ENCODE measurements at places on chromosomes 11 and 22.
A peak's percentile ranks its signal among the peaks of the same experiment; 100 is the strongest.

GRCh38 chr22:37500745-37501609 lies 14.8 kb upstream of the MFNG start:
- DNase-seq = no peak

DNA sequence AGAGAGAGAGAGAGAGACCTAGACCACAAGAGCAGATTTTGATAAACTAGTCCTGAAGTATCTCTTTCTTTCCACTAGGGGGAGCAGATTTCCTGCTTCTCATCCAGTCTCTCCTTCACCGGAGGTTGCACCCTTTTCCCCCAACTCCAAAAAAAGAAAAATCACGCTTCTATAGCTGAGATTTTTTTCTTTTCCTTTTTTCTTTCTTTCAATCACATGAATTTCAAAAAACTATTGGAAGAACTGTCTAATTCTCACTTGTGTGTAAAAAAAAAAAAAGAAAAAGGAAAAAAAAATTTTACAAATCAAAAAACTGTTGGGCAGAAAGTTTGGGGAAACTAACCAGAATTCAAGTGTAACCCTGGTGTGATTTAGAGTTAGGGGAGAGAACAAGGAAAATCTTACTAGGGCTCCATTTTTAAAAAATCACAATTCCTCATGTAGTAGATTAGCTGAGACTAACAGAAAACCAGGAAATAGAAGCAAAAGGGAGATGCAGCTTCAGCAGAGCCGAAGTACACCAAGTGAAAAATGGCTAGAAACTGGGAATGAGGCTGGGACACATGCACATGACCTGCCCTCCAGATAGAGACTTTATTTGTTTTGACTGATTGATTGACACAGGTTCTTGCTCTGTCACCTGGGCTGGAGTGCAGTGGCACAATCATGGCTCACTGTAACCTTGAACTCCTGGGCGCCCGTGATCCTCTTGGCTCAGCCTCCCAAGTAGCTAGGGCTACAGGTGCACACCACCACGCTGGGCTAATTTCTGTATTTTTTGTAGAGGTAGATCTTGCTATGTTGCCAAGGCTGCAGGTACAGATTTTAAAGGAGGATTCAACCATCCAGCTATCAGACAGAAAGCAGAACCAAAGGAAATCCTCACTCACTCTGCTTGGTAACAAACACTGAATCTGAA lies 27.1 kb downstream of the SDHD start:
- DNase-seq = peak; percentile 13

DNA sequence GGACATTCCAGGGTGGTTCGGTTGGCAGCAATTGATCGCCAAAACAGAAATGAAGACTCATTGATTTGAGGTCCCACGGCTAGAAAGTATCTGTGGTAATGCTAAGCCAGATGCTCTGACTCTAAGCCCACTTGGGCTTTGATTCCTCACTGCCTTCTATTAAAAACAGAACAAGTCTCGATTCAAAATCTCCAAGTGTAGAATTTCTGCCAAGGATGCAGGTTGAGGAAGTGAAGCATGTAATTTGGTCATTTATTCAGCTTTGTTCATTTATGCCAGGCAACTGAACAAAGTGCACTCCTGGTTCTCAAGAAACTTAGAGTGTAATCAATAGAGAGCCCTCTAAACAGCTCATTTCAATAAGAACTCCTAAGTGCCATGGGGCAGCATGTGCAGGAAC lies 2.3 kb upstream of the CEP295 start:
- DNase-seq = no peak

- DNase-seq = no peak
Measured at GRCh38 chr11:132803436-132803835, 728.9 kb downstream of the OPCML start.

GRCh38 chr11:63920126-63920938 lies 3.4 kb upstream of the RCOR2 start:
- no peak for DNase-seq

- DNase-seq = no peak
Measured at GRCh38 chr11:32899438-32899837, 6.8 kb downstream of the QSER1 start.

- DNase-seq = no peak
Measured at GRCh38 chr11:78390809-78391208, 26.8 kb downstream of the GAB2 start.

- no peak for DNase-seq
Measured at GRCh38 chr11:66693356-66694055, 15.8 kb upstream of the RBM4B start.

- DNase-seq = peak; percentile 78
Measured at GRCh38 chr22:20748731-20749428, 25.0 kb upstream of the SERPIND1 start.

- peak; percentile 52 for DNase-seq
Measured at GRCh38 chr22:17830043-17830961, 56.0 kb upstream of the BID start.

DNA sequence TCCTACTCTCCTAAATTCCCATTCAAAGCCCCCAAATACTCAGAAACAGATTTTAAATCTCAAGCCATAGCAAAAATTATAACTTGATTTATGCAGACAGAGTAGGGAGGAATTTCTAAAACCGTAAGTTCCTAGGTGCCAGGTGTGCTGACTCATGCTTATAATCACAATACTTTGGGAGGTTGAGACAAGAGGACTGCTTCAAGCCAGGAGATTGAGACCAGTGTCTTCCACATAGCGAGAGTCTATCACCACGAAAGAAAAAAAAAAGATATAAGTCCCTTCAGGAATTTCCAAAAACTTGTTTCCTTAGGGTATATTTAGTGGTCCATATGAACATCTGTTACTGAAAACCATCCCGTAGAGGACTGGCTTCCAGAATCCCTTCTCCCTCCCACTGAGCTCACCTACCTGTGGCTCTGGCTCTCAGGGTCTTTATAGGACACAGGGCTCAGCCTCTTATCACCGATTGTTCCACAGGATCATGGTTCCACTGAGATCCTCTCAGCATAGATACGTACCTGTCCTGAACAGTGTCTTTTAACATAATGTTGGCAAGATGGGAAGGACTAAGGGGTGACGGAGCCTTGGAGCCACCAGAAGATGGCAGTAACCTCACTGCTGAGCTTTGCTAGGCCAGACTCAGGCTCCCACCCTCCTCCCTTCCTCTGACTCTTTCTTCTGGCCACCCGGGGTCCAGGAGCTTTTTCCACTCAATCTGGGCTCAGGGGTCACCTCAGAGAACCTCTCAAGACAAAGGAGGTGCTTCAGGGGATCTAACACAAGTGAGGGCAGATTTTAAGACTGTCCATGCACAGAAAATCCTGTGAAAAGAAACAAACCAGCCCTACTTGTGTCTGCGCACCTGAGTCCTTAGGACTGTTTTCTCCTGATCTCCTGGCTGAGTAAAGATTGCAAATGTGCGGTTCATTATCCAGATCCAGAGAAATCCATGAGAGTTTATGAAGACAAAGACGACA lies 117.5 kb upstream of the TOP3B start:
- DNase-seq = no peak

- no peak for DNase-seq
Measured at GRCh38 chr11:43788421-43788820, 92.2 kb upstream of the ALKBH3 start.

GRCh38 chr11:121032546-121032945 lies 8.6 kb downstream of the TBCEL start:
- DNase-seq = no peak

- DNase-seq = no peak
Measured at GRCh38 chr11:34749666-34750659, 129.1 kb downstream of the EHF start.

DNA sequence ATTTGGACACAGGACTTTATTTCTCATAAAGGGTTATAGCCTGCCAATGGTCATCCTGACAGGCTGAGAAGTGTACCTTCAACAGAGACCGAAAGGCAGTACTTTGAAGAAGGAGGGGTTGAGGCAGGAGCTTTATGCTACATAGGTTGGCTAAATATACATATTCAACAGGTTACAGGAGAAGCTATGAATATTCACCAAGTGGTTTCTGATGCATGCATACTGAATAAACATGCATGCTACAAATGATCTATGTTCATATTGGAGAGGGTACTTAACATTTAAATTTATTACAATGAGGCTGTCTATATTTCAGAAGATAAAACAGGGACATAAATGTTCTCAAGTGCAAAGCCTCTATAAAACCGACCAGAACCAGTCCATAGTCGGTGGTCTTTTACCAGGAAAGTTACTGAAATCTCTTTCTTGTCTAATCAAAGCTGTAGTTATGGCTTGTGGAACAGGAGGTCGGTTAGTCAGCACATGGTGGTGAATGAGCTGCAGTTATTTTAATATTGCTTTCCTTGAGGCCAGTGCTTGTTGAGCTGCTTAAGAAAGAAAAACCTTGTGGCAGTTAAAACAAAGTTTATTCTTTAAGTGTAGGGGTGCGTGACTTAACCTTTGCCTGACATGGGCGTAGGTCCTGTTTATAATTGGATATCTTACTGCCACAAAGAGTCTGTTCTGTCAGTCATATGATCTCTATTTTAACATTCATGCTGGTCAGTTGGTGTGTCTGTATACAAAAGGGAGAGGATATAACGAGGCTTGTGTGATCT lies 19.5 kb downstream of the CNTF start:
- DNase-seq = no peak

DNA sequence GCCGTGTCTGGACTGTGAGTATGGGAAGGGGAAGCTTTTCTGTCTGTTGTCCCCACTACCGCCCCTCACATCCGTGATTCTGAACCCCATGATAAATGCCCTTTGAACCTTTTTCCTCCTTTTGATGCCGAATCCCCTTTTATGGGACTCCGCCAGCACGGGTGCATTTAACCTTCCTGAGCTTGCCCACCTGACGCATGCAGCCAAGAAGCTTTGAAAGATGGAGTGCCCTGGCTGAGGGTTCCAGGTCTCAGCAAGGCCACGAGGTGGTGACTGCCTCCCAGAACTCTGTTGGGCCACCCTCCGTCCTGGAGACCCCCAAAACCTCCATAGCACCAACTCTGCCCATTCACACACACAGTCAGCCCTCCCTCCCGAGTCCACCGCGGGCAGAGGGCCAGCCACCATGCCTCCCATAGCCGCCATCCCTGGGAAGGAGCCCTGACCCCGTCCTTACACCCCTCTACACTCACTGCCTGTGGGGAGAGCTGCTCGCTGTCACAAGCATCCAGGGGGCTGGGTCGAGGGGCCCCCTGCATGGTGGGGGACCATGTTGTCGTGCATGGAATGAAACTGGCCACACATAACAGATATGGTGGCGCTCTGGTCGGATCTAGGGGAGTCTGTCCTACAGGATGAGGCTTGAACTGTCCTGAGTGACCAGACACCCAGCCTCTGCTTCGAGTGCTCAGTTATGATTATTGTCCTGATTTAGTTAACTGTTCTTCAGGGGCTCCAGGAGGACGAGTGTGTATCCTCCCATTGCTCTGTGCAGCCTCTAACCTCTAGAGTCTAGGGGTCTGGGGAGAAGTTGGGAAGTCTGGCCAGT lies 822 bp upstream of the COMT start:
- no peak for DNase-seq

- peak; percentile 57 for DNase-seq
Measured at GRCh38 chr11:73072935-73073481, 69.1 kb downstream of the FCHSD2 start.

- DNase-seq = no peak
Measured at GRCh38 chr11:131581046-131581445, 210.6 kb downstream of the NTM start.

DNA sequence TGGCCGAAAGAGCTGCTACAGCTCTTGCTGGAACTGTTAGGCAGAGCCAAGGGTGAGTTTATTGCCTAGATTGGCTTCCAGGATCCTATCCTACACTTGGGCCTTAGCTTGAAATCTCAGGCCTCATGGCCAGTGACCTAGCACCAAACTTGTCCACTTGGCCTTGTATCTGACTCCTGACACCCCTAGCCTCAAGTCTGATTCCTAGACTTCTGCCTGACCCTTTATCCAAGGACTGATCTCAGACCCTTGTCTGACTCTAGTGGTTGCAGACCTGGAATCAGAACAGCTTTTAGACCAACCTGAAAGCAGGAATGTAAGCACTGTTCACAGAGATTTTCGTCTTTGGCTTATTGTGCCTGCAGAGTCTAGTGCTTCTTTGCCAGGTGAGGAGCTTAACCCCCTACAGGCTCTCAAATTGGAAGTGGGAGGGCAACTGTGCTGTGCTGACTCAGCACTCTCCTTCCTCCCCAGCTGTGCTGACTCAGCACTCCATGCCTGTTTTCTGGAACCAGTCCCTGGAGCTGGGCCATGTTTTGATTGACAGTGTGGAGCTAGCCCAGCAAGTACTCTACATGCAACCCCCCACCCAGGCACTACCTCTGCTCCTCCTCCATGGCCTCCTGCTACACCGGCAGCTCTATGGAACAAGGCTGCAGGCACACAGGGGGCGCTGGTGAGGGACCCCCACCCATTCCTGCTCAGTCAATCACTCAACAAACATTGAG lies 35.1 kb downstream of the RRP8 start:
- DNase-seq = no peak

- peak; percentile 57 for DNase-seq
Measured at GRCh38 chr11:43359422-43359818, 700 bp downstream of the TTC17 start.

DNA sequence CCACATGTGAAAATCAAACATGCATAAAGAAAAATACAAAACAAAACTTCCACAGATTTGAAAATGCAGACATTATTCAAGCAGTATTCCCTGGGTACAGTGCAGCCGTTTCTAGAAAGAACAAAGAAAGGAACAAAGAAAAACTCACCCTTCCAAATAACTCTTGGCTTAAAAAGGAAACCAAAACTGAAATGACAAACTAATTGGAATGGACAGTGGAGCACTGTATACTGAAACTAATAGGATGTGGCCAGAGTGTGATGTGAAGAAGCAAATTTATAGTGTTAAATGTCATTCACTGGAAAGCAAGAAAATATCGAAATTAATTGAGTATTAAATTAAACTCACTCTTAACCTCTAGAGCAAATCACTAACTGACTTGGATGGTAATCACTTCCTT lies 55.4 kb downstream of the QSER1 start:
- DNase-seq = no peak

- DNase-seq = no peak
Measured at GRCh38 chr11:11458485-11458884, 105.4 kb upstream of the CSNK2A3 start.

All from GM12864 (cell line).